Upper lobe of left lung (tissue), 6 donors: ENCODE measurements at places on chromosomes 7 and 10. TPM values are rescaled to one million over a fixed set of nuclear protein-coding genes. Genes with fewer than 3 reads are reported as not detected.
A peak's percentile ranks its signal among the peaks of the same experiment; 100 is the strongest.

GRCh38 chr7:142714375-142714774 is 34.9 kb upstream of the PRSS1 start:
- DNase-seq, result no peak

DNA sequence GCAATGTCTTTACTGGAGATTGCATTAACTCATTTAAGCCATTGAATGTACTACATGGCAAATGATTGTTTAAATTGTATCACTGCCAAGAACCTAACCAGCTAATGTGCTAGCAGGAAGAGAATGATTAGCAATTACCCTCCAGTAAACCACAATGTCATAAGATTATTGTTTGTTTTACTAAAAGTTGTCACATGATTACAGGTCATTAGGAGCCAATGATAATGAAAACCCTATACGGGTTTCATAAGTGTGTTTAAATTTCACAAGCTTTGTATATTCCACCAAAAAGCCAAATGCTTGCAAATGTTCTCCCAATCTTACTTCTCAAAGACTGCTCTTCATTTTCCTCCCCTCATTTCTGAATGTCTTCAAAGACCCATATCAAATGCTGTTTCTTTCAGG is 76.5 kb upstream of the PPP1R3C start:
- no peak for DNase-seq

DNA sequence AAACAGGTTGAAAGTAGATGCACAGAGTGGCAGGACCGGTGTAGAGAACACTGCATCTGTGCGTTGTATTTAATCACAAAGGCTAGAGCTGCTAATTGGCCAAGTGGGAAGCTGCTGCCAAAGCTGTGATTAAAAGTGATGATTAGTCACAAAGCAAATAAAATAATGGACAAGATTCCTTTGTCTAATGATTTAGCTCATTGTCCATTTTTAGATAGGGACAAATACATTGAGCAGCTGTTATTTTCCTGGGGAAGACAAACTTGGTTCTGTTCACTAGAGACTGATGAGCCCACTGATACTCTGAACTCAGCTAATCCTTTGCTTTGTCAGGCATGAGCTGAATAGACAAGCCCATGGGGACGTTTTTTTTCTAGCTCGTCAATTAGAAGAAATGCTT is 19.7 kb downstream of the UBE3C start:
- DNase-seq, result no peak

DNA sequence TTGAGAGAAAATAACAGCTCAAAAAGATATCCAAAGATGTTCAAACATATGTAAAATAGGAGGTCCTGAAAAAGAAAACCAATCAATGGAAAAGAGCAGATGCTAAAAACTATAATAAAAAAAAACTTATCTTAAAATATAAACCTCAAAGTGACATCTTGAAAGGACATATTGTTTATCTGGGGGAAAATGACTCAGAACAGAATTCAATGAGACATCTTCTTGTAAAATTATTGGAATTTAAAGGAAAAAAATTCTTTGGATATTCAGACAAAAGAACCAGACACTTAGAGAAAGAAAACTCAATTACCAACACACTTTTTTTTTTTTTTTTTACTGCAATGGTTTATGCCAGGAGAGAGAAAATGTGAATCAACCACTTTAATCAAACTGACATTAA is 58.9 kb downstream of the NAMPT start:
- no peak for DNase-seq

DNA sequence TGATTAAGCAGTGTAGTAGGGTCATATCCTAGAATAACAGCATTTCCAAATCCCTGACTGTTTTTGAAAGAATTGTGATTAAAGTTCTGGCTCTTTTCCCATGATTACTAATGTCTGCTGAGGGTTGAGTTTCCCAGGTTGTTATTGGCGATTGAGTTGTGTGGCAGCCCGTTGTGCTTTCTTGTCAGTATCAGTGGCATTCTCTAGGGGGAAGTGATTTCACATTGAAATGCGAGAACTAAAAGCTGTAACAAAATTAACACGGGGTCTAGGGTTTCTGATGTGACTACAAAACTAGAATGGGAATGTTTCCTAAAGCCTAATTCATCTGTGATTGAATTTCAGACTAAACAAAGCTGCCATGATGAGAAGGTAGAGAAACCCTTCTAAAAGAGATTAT is 349.4 kb downstream of the EXOC4 start:
- DNase-seq, result no peak

- no peak for DNase-seq
Observed at GRCh38 chr7:149226840-149227494, 12.5 kb upstream of the ZNF212 start.

GRCh38 chr10:60914690-60915141 is 29.3 kb downstream of the RHOBTB1 start:
- no peak for DNase-seq

DNA sequence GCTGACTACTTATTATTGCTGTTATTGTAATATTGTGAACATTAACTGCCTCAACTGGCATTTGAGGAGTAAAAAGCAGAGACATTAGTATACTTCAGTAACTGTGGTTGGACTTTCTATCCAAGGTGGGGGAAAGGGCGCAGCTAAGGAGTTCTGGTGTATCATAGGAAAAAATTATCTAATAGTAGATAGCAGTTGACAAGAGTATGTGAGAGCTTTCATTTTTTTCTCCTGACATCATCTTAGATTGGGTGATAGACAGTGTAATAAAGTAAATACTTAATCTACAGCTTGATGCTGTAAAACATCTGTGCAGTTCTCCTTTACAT is 68.9 kb downstream of the PHTF2 start:
- DNase-seq, result no peak

- DNase-seq, result no peak
Observed at GRCh38 chr10:10613656-10614244, 403.9 kb upstream of the CELF2 start.

DNA sequence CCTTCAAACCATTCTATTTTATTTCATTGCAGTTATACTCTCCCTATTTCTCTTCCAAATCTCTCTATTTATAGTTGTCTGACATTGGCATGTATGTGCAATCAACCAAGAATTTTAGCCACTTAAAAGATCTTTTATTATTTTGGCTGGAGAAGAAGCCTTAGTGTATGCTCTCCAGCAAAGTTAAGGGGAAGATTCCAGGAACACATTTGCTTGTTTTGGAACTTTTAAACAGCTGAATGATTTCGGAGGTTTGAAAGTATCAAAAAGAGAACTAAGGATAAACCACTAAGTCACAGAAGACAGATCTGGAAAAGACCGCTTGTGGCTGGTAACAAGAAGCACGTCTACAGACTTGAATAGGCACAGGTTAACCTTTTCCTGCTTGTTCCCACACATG is 182.2 kb upstream of the FZD1 start:
- no peak for DNase-seq

- no peak for DNase-seq
Observed at GRCh38 chr7:22168129-22168634, 188.8 kb downstream of the RAPGEF5 start.

DNA sequence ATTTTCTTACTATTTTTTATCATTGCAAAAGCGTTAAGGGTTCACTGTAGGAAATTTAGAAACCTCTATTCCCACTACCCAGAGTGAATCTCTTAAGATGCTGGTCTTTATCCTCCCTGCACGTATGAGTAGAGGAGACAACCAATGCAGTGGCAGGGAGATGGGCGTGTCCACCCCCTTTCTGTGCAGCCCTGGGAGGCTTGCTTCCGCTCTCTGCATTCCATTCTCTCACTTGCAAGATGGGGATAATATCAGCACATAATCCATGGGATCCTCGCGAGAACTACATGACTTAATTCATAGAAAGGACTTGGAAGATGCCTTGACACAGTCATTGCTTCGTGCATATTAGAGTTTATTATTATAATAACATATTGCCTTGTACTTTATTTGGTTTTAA is 196.2 kb downstream of the KLF6 start:
- DNase-seq, result no peak

DNA sequence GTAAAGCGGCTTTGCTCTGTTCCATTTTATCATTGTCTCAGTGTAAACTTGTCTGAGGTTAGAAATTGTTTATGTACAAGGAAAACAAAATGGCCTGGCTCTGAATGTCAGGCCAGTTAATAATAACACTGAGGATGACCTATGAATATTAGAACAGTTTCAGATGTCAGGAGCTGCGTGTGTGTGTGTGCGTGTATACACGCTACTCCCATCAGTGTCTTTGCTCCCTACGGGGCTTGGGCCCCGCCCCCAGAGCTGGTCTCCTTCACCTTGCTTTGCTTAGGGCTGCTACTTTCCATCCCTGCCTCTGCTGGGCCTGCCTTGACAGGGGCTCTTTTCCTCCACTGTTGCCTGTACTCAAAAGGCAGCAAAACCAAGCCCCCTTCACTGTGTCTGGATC is 142.3 kb upstream of the BET1 start:
- DNase-seq, result no peak

GRCh38 chr7:131238347-131238931 is 89.2 kb upstream of the MKLN1 start:
- no peak for DNase-seq

GRCh38 chr10:51699475-51700227 is at the start of gene CSTF2T:
TSS of gene CSTF2T (minus strand) at chr10:51699595. CDS start at chr10:51699549, 46 bp downstream.
- DNase-seq, result peak; percentile 43

Gene CHAT
- total RNA-seq, result not detected

Gene LIPM
- not detected for total RNA-seq

Gene FAM53B
- 52.4 TPM for total RNA-seq

Gene CCL26
- total RNA-seq, result 3.6 TPM

Gene FGFR2
- 60.2 TPM for total RNA-seq

Gene KBTBD2
- 37.4 TPM for total RNA-seq
